Stimulated activated CD8-positive, alpha-beta memory T cell treated with anti-CD3 and anti-CD28 coated beads, Interleukin-7, amount 100 ng/mL, for 1 hour (primary cell): ENCODE measurements at places on chromosomes 1 and 21.

DNA sequence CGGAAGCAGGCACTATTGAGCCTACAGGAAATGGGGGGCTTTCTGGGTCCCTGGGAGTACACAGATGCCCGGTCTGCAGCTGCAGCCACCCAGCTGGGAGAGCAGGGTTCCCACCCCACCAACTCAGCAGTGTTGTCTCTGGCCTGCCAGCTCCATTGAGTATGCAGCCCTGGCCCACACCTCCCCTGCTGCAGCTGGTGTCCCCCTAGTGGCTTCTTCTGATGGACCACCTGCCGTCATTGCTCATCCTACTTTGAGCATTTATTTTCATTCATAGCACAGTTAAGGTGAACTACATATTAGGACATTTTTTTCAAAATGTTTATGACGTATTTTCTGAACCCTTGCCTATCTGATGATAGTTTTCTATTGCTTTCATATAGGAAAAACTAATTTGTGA lies 189.8 kb upstream of the LYPLAL1 start:
- no peak for DNase-seq

GRCh38 chr1:211198111-211198510 lies 61.1 kb upstream of the RCOR3 start:
- no peak for DNase-seq

GRCh38 chr1:98467586-98467985 lies 193.9 kb upstream of the SNX7 start:
- DNase-seq = no peak

GRCh38 chr1:97806996-97807520 lies 113.8 kb downstream of the DPYD start:
- DNase-seq = no peak

GRCh38 chr1:232510367-232511110 lies 119.4 kb downstream of the SIPA1L2 start:
- DNase-seq = no peak
